ENCODE measurements at places on chromosomes 1 and 21.

- DNase-seq, result no peak
Observed at GRCh38 chr1:208541225-208541855, 297.2 kb upstream of the PLXNA2 start.

- no peak for DNase-seq
Observed at GRCh38 chr1:116314305-116314919, 58.6 kb upstream of the ATP1A1 start.

DNA sequence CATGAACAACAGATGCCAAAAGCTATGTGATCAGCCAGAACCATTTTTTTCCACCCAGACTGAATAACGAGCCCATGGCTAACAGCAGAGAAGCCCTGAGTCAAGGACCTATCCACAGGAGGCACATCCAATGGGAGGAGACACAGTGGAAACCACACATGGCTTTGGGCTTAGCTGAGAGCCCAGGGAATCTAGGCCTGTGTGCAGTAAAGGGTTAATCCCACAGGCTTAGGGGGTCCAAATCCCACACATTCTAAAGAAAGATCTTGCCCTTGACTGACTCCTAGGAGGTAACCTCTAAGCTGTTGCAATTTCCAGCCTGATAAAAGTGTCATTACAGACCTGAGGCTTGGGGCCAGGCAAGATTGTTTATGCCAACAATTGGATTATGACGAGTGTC, 194.5 kb downstream of the DSCAM start:
- DNase-seq, result no peak

DNA sequence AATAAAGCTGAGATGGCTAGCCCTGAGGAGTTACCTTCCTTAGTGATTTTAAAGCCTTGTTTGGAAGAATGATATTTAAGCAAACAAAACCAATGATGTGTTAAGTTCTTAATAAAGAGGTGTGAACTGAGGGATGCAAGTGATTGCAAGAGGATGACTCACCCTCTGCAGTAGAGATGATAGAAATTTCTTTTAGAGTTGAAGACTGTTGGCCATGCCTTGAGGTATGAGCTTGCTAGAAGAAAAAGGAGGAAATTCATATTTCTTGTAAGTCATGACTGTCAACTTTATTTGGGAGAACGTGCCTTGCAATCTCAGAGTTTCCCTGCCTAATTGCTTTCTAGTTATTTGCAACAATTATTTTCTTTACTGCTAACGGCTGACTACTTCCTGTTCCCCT, 94.7 kb downstream of the PLA2G4A start:
- no peak for DNase-seq

- no peak for DNase-seq
Observed at GRCh38 chr1:214823311-214824117, 220.5 kb downstream of the CENPF start.

- DNase-seq, result no peak
Observed at GRCh38 chr1:230814949-230815692, 53.2 kb downstream of the C1orf198 start.

DNA sequence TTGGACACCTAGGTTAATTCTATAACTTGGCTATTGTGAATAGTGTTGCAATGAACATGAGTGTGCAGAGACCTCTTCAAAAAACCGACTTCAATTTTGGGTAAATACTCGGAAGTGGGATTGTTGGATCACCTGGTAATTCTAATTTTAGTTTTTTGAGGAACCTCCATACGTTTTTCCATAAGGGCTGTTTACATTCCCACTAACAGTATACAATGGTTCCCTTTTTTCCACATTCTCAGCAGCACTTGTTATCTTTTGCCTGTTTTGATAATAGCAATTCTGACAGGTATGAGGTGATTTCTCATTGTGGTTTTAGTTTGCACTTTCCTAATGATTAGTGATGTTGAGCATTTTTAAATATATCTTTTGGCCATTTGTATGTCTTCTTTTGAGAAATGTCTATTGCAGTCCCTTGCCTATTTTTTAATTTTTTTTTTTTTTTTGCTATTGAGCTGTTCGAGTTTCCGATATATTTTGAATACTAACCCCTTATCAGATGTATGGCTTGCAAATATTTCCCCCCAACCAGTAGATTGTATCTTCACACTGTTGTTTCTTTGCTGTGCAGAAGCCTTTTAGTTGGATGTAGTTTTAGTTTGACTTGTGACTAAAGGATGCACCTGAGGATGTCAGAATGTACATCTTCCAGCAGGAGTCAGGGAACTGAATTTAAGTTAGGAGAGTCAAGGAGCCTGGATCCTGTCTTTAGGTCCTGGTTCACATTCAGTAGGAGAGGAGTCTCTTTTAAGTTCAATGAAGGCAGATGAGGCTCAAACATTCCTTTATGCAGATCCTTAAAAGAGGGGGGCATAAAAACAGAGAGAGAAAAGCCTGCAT, 120.0 kb downstream of the S1PR1 start:
- no peak for DNase-seq

GRCh38 chr1:190303501-190303900, 174.2 kb downstream of the BRINP3 start:
- no peak for DNase-seq

DNA sequence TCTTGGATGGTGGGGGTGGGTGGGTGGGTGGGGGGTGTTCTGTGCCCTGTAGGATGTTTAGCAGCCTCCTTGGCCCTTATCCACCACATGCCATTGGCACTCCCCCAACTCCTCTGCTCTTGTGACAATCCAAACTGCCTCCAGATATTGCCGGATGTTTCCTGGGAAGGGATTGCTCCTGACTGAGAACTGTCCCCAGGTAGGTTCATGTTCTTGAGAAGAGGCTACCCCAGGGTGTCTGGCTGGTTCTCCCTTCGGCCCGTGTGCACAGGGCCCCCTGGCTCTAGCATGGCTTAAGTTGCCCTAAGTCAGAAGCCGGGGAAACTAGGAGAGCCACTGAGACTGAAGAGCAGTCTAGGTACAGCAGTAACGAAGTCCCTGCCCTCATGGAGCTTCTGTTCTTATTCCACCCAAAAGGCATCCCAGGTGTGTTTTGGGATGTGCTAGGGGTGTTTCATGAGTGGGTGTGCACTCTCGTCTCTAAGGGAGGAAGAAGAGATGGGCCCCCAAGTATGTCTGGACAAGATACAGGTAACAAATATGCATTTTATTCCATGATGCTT, 19.8 kb upstream of the THRAP3 start:
- DNase-seq, result no peak

GRCh38 chr1:58468612-58469011, 77.9 kb downstream of the OMA1 start:
- no peak for DNase-seq

DNA sequence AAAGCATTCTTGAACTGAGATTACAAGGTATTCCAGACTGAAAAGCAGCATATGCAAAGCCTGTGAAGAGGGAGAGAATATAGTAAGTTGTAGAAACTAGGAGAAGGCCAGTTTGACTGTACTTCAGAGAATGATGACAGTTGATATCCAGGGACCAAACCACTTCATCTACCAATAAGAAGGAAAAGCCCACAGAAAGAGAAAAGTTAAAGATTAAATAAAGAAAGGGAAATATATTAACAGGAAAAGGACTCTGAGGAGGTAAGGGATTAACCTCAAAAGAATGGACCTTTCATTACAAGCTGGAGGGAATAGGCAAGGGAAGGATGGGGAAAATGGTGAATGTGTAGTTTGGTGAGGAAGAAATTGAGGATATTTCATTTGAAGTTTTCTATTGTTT, 180.2 kb upstream of the CACYBP start:
- DNase-seq, result no peak

- DNase-seq, result peak; percentile 43
Observed at GRCh38 chr1:31663622-31664452, 19.2 kb upstream of the PEF1 start.

DNA sequence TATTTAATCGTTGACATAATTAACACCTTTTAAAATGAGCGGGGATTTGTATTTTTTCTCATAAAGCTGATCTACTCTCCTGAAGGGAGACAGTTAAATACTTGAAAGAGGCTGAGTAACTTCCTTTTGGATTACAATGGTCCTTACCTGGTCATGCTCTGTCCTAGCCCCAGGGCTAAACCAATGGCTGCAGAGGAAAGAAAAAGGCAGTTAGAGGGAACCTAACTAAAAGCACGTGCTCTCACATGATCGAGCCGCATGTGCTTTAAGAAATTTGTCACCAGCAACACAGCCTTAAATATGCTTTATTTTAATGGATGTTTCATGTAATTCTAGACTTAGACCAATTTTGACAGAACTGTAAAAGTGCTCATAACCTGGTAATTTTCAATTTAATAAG, 132.7 kb downstream of the GPATCH2 start:
- DNase-seq, result no peak

- no peak for DNase-seq
Observed at GRCh38 chr21:44526096-44526997, 13.6 kb downstream of the KRTAP10-1 start.

- DNase-seq, result peak; percentile 60
Observed at GRCh38 chr1:235902677-235903542, 36.2 kb upstream of the LYST start.

DNA sequence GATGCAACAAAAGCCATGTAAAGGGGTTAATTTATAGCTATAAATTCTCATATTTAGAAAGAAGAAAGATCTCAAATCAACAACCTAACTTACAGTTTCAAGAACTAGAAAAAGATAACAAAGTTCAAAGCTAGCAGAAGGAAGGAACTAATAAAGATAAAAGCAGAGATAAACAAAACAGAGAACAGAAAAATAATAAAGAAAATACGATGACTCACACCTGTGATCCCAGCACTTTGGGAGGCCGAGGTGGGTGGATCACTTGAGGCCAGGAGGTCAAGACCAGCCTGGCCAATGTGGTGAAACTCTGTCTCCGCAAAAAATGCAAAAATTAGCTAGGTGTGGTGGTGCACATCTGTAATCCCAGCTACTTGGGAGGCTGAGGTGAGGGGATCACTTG, 12.4 kb upstream of the TMEM183A start:
- DNase-seq, result no peak

DNA sequence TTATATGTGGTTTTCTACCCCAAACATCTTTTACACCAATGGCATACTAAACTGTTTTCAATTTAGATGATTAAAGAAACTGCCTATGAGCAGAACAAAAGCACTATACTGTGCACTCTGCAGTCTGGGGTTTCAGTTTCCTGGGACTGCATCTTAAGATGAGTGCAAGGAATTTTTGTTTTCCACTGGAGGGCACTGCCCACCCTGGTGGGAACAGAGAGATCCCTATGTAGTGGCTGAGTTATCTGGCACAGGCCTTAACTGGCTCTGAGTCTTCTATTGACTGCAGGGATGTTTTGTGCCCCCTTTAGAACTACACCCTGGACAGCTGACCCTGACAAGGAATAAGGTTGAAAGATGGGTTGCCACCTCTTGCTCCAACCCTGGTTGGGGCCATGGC, 12.0 kb downstream of the PROK1 start:
- no peak for DNase-seq

DNA sequence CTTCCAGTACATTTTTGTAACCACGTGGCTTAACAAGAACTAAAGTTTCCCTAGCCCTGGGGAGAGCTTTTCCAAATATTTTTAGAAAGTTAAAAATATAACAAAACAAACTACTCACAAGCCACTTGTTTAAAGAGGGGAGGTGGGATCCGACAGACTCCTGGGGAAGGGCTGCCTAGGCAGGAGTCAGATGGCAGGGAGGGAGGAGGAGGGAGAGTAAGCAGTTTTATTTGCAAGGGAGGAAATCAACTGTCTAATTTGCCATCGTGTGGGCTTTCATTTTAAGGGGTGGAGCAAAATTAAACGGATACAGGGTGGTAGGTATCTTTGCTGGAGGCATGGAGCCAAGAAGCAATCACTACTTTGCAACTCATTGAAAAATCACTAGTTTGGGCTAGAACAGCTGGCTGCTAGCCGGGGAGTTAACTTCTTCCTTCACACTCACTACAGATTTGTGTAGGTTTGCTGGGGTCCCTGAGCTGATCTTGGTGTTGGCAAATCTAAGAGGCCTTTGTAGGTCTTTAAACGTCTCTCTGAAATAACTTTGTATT, 8.8 kb downstream of the BARHL2 start:
- no peak for DNase-seq

- no peak for DNase-seq
Observed at GRCh38 chr1:2855206-2856065, 53.9 kb upstream of the TTC34 start.
